ENCODE measurements at places on chromosomes 2 and 18.

- peak; percentile 49 for DNase-seq
Observed at GRCh38 chr2:17518212-17519154, at the start of gene RAD51AP2. Gene RAD51AP2, minus strand, starts transcription at chr2:17518440. Its CDS starts 25 bp downstream, at chr2:17518415.

- no peak for DNase-seq
Observed at GRCh38 chr2:232351686-232352510, 26.7 kb upstream of the ALPP start.

GRCh38 chr18:75625966-75626365 lies 198.5 kb upstream of the SMIM21 start:
- peak; percentile 0 for DNase-seq

DNA sequence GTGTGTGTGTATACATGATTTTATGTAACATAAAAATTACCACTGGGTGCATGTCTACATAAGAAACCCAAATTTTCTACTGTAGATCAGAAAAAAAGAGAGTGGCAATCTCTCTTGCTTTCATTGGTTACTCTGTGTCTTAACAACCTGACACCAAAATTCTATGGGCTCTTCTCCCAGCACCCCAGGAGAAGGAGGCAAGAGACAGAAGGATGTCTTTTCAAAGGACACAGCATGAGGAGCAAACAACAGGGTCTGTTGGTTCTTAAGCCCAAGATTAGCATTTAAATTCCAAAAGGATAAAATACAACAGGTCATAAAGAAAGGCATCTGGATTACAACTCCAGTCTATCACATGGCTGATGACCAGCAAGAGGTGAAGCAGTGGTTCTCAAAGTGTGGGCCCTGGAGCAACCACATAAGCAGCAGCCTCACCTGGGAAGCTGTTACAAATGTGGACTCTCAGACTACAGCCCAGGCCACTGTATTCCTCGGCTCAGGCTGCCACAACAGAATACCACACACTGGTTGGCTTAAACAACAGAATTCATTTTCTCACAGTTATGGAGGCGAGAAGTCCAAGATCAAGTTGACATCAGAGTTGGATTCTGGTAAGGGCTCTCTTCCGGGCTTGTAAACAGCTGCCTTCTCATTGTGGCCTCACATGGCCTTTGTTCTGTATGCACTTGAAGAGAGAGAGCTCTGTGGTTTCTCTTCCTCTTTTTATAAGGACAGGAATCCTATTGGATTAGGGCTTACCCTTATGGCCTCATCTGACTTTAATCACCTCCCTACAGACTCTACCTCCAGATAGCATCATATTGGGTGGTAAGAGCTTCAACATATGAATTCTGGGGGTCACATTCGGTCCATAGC lies 79.8 kb upstream of the RNF152 start:
- no peak for DNase-seq

All from RKO (cell line).